NCI-H2081 (cell line): ENCODE measurements at places on chromosomes 6 and 20.

DNA sequence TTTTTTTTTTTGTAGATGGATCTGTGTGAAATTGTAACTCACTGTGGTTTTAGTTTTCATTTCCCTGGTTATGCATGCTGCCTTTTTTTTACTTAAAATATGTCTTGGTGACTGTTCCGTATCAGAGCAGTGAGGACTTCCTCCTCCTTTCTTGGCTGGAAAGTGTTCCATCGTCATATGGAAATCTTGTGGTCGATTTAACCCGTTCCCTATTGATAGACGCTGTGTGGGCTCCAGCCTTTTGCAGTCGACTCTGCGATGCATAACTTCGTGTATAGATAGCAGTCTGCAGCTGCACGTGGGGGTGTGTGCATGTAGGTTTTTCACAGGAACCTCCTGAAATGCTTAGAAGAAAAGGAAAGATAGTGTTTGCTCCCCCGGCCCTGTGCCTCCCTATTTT, 28.1 kb upstream of the PNPLA1 start:
- DNase-seq: no peak

DNA sequence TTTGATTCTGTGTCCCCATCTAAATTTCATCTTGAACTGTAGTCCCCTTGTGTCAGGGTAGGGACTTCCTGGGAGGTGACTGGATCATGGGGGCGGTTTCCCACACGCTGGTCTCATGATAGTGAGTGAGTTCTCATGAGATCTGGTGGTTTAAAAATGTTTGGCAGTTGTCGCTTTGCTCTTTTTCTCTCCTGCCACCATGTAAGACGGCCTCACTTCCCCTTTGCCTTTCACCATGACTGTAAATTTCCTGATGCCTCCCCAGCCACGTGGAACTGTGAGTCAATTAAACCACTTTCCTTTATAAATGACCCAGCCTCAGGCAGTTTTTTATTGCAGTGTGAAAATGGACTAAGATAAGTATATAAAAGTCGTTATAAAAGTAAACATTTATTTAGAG, 80.5 kb upstream of the SGK1 start:
- DNase-seq: no peak

DNA sequence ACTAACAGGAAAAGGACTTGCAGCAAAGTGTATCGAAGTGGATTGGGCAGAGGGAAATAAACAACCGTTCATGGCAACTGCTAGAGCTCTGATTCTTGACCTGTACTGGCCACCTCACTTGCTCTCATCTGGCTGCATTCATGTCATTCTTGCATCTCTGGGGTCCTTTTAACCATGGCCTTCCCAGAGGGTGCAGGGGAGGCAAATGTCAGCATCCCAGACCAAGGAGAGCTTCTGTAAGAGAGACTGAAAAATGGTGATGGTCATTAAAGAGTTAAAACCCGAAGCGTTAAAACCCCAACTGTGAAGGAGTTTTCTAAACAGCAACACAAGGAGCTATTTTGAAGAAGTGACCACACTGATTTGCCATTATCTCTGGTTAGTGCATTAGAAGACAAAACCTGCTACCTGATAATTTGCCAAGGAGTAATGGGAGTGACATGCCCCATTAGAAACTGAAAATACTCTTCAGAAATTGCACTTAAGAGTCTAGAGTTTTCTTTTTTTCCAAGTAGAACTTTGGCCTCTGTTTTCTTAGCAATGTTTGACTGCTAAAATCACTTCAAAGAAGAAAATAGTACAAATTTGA, 62.4 kb downstream of the APCDD1L start:
- no peak for DNase-seq

- no peak for DNase-seq
Measured at GRCh38 chr6:110409794-110410193, 5.6 kb downstream of the DDO start.

GRCh38 chr6:128954308-128955043, 71.5 kb downstream of the LAMA2 start:
- no peak for DNase-seq

- DNase-seq: no peak
Measured at GRCh38 chr6:40779409-40779808, 192.2 kb upstream of the LRFN2 start.

DNA sequence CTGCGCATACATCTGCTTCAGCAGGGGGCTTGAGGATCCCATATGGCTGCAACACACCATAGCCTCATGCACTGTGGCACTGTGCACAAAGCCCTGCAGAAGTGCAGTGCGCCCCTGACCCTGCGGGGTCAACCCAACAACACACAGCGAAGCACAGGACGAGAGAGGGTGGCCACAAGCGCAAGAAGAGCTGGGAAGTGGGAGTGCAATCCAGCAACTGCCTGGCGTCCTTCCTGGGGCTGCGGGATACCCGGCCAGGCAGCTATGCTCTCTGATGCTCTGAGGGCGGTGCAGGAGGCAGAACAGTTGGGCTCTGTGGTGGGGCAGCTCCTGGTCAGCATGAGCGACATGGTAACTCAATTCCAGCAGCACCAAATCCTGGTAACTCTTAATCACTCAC, 5.6 kb upstream of the ACSS1 start:
- DNase-seq: no peak
